ENCODE measurements at places on chromosomes 6 and 20.

- no peak for DNase-seq
Measured at GRCh38 chr6:154345811-154346210, 10.8 kb downstream of the IPCEF1 start.

DNA sequence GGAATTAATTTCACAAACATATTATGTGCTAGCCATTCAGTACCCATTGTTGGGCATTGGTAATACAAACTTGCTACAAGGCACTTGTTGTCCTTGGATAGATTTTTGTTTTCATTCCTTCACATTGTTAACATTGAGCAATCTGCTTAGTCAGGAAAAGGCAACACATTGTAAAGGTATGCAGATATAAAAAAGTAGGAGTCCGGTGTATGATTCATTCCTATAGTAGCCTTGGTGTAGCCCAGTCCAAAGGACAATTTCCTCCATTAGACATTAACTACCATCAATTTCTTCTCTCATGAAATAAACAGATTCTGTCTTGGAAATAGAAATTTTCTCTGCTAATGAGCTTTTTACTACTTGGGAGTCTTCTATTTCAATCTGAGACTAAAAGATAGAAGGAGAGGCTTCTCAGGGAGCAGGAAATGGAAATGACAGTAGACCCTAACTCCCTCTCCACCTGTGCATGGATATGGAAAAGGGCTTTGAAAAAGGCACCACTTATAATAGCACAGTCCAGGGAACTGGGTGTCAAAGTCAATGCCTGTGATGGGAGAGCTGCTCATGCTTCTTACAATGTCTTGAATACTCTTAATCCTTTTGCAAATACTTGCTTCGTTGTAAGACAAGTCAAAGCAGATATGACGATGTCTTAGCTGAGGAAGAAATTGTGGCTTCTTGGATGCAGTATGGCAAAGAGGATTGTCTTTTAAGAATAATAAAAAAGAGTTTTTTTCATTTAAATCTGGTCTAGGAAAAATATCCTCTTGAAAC lies 369.4 kb upstream of the CITED2 start:
- DNase-seq, result no peak

DNA sequence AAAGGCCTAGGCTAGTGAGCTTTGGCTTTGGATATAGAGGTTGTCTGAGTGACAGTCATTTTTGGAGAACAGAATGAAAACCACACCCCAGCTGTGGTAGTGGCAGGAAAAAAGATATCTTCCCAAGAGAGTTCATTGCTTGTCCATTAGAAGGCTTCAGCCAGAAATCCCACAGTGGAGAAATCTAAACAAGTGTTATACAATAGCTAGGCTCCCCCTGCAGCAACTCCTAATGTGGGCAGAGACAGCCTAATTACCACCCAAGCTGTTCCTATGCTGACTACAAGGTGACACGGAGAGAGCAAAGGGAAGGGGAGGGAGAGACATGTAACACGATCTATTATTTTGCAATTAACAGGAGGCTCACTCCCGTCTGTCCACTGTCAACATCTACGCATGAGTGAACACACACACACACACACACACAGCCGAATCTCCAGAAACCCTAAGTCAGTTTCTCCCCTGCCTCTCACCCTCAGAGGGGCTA lies 147.5 kb upstream of the TCF21 start:
- peak; percentile 86 for DNase-seq

- no peak for DNase-seq
Measured at GRCh38 chr20:56391037-56391436, 978 bp downstream of the AURKA start.

Data from NCI-H1417 (cell line).